ENCODE measurements at places on chromosomes 1 and 21. TPM values are rescaled to one million over a fixed set of nuclear protein-coding genes. Genes with fewer than 3 reads are reported as not detected.
A peak's percentile ranks its signal among the peaks of the same experiment; 100 is the strongest.

DNA sequence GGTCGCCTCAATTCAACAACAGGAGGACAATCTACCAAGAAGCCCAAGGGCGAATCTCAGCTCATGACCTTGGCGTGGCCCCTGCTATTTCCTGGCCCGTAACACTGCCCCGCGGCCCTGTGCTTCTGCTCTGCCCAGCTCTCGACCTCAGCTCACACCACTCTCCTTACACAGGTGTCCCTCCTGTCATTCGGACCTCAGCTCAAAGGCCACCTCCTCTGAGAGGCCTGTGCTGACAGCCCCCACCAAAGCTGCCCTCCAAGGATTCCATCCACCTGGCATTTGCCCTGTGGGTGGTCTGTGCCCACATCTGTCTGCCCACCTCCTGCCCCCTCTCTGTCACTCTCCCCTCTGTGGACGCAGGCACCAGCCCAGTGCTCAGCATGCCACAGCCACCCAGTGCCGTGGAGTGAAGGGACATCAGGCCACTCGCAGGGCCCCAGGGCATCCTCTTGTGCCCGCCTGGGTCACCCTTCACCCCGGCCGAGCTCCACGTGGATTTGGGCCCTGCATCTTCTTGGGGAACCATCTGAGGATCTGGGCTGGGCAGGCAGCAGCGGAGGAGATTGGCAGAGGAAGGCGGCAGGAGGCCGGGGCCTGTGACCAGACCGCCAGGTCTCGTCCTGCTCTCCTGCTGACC, 70.3 kb downstream of the DHRS3 start:
- no peak for DNase-seq

Gene SAMD13
- polyA plus RNA-seq, result 2.6 TPM

DNA sequence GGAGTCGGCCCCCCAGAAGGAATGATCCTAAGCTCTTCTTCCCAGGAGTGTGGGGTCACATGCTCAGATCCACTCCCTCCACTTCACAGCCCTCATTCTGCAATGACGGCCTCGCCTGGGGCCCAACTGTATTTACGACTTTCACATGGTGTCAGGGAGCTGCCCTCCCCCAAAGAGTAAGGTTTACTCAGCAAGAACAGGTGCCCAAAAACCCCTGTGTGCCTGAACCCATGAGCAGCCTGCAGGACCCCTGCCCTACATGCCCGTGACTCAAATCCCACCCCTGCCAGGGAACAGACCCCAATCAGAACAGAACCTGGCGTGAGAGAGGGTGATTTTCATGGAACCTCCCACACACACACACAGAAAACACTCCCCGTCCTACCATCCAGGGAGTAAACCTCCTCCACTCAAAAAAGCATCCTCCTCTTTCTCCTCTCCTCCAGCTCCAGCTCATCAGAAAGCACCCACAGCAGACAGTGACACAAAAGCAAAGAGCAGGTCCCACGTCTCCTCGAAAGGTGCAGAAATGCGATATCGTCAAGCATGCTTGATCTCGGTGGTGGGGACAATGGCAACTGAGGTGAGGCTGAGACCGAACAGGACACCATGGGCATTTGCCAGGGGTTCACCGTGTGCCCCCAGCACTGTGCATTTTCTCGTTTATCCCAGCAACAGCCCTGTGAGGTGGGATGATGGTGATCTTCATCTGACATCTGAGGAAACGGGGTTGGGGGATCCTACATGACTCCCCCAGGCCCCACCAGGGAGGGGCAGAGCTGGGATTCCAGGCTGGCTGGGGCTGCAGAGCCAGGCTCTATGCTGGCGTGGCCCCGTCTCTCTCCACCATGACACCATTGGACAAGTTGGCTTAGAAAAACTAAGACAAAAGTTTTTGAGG, 397.9 kb downstream of the NPHP4 start:
- DNase-seq, result no peak

GRCh38 chr21:35226968-35227744, 178.1 kb upstream of the RUNX1 start:
- peak; percentile 64 for DNase-seq

- no peak for DNase-seq
Measured at GRCh38 chr1:48235652-48236051, 13.1 kb downstream of the SLC5A9 start.

Gene NCDN
- 8.3 TPM for polyA plus RNA-seq

DNA sequence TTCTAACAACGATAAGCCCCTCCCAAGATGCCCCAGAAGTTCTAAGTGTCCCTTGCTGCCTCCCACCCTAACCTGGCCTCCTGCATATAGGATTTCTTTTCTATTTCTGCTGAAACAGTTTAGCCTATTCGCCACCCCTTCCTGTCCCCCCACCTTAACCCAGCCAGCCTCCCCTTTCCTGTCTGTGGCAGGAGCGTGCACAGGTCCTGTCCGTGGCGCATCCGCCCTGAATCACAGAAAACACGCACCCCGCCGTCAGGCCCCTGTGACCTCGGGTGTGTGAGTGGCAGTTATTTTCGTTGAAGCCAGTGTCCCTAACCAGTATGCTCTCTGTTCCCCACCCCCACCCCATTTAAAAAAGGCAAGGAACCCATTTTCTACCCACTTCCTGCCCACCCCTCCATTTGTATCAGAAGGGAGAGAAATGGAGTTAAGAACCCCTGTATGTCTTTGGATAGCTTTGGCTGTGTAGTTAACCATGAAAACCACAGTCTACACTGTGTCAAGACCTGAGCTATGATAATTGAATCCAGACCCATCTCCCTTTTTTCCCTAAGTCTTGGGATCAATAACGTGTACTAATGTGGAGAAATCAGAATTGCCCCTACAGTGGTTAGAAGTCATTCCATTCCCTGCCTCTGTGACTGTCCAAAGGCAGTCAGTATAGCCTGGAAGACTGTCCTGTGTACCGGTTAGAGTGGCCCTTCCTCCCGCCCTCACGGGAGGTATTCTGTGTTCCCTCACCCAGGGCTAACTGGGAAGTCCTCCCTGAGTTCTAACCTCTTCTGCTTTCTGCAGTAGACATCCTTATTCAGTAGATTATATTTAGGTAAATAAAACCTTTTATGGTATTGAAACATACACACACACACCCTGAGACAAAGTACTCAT, 1.8 kb downstream of the PLEKHO1 start:
- peak; percentile 70 for DNase-seq

Data from thymus (tissue), 14 donors.